Aorta (tissue), 5 donors: ENCODE measurements at places on chromosomes 4 and X. TPM values are rescaled to one million over a fixed set of nuclear protein-coding genes. Genes with fewer than 3 reads are reported as not detected.

FNIP2 gene
- polyA plus RNA-seq = 17.3 TPM

LNX1 gene
- 7.7 TPM for polyA plus RNA-seq

FAM149A gene
- 25.8 TPM for polyA plus RNA-seq

PHEX gene
- polyA plus RNA-seq = 0.13 TPM

LRP2BP gene
- polyA plus RNA-seq = 3.4 TPM

PNCK gene
- polyA plus RNA-seq = not detected

PLS3 gene
- 380 TPM for polyA plus RNA-seq
